Immature natural killer cell (primary cell): ENCODE measurements at places on chromosomes 3 and 15. TPM values are rescaled to one million over a fixed set of nuclear protein-coding genes. Genes with fewer than 3 reads are reported as not detected.

GRCh38 chr15:71565631-71566160 lies 244.7 kb upstream of the NR2E3 start:
- DNase-seq, result no peak

DNA sequence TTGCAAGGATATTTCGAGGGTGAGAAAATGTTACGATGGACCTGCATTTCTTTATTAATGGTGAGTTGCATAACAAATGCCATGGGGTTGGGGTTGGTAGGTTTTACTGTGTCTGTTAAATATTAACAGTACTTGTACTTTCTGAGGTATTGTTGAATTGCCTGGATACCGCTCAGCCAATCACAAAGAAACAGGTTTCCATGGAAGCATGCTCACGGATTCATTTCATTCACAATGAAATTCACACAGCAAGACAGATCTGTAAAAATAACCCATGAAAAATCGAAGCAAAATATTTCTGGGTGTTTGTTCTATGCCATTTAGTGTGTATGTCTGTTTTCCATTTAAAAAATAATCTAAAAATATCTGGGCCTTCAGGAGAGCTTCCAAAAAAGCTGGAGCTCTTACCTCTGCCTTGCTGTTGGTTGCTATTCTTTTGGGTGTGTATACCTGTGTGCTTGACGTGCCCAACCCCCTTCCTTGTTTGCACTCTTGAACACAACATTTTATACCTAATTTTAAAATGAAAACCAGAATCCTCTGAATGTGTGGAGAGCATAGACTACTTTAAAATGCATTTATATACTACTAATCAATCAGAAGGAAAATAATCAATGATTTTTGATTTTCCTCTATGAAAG lies 479.8 kb upstream of the TBL1XR1 start:
- no peak for DNase-seq

DNA sequence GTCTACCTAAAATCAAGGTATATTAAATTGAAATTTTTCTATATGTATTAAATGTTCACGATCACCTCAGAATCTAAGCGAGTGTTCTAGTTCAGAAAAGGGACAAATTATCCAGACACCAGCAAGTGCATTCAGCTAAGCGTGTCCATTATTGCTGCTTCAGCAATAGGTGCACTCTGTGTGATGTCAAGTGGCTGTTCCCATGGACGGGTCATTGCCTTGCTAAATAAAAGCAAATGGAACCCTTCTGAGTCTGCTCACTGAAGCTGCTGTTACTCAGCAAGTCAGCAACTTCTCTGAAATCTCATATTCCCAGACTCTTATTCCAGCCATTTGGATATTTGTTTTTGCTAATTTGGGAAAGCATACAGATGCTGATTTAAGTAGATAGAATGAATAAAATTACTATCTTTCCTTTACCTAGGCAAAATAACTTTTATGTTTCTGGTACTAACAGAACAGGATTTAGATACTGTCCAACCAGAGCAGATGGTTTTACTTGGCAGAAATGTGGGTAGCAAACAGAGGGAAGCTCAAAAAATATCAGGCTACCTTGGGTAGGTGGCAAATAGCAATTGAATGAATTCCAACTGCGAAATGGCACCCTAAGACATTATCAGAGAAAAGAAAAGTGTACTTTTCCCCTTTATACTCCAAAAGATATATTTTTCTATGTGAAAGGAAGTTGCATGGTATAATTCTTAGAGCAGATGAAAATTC lies 407.0 kb downstream of the GAP43 start:
- DNase-seq, result no peak

DNA sequence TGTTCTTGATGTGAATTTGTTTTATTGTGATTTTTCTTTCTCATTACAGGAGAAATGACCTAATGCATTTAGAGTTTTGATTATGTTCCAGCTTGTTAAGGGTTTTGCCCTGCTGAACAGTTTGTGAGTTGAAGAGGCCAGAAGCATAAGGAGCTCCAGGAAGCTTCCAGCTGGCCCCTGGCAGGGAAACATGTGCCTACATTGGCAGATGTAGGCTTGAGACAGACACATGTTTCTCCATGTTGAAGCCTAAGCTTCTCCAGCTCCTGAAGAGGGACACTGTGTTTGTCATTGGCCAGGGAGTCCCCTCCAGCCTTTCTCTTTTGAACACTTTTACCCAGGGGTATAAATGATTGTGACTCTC lies 88.4 kb downstream of the ASB7 start:
- DNase-seq, result no peak

DNA sequence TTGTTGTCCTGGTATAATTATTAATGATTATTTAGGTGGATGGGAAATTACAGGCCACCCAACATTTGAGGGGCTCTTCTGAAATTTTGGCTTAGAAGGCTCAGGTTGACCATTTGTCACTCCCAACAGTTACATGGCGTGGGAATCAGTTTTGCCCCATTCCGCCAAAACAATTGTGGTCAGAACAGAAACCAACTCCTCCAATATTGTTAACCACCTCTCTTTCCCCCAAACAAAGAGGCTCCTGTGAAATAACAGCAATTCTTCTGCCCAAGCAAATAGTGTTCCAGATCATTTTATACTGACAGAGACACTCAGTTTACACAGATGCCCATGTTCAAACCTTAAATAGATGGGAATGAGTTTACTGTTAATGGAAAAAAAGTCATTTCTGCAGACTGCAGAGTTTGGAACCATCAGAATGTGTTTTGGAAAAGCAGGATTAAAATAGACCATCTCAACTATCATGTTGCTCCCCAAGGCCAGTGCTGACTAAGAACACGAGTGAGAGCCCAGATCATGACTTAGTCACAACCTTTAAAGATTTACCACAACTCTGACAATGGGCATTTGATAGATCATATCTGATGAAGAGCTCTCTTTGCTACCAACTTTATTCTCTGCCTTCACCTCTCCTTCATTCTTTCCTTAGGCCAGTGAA lies 102.1 kb downstream of the DUT start:
- DNase-seq, result no peak

DNA sequence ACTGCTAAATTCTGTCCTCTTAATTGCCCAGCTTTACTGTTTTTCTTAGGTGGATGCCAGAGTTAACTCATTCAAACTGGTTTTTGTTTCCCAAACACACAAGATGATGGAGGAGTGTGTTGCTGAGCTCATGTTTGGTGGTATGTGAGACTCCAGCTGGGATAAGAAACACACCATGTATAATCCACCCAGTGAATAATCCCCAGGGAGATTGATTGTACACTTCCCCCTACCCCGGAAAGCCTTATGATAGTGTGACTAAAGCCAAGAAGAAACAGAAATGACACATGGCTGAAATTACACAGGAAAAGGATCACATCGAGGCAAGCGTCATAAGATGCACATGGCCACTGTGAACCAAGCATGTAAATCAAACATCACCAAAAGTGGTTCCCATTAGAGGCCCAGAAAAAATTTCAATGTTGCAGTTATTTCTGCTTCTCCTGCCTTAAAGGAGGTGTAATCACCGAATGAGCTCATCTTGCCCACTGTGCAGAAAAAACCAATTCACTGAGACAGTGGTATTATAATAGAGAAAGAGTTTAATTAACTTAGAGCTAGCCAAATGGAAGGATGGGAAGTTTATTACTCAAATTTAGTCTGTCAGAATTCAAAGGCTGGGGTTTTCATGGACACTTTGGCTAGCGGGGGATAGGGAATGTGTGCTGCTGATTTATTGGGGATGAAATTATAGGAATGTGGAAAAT lies 56.7 kb upstream of the MAGI1 start:
- no peak for DNase-seq

- DNase-seq, result no peak
Observed at GRCh38 chr3:8854656-8855055, 85.2 kb upstream of the OXTR start.

DNA sequence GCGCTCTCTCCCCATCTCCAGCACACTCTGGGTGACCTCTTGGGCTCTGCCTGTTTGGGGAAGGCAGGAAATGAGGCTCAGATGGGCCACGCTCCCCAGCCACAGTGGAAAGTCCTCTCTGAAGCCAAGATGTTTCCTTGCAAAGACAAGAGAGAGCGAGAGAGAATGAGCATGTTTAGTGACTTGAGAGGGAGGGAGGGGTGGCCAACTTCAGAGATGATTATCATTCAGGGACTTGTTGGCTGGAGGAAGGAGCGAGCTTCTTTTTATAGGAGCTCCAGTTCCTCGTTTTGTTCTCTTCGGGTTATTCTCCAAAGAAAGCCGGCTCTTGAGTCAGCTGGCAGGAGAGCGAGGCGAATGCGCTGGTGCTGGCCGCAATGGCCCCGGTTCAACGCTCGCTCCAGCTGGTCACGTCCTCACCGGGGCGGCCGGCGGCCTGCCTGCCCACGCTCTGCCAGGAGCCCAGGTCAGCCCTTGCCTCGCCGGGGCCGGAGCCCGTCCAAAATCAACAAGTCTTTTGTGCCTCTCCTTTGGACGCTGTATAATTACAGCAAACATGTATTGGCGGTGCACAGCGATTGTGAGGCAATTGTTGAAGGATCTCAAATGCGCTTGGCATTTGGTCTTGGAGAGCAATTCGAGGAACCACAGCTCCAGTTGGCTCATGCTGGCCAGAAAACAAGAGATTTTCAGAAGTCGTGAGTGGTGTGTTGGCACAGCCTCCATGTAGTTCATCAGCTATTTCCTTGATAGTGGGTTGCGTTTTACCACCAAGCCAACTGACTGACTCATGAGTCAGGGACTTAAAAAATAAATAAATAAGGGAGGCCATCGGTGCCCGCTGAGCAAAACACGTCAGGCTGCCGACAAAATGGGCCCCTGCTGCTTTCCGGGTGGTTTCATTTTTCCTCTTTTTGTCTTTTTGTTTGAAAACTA lies 288.6 kb downstream of the UACA start:
- peak; percentile 75 for DNase-seq

DNA sequence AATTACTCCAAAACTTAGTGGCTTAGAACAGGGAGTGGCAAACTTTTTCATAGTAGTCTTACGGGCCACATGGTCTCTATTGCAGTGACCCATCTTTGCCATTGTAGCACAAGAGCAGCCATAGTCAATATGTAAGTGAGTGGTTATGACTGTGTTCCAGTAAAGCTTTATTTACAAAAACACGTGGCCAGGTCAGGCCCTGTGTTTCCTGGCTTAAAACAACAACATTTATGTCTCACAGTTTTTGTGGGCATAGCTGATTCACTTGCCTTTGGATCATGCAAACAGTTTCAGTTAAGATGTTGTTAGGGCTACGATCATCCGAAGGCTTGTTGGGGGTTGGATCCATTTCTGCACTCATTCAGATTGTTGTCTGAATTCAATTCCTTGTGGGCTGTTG lies 103.8 kb downstream of the CHCHD6 start:
- no peak for DNase-seq

DNA sequence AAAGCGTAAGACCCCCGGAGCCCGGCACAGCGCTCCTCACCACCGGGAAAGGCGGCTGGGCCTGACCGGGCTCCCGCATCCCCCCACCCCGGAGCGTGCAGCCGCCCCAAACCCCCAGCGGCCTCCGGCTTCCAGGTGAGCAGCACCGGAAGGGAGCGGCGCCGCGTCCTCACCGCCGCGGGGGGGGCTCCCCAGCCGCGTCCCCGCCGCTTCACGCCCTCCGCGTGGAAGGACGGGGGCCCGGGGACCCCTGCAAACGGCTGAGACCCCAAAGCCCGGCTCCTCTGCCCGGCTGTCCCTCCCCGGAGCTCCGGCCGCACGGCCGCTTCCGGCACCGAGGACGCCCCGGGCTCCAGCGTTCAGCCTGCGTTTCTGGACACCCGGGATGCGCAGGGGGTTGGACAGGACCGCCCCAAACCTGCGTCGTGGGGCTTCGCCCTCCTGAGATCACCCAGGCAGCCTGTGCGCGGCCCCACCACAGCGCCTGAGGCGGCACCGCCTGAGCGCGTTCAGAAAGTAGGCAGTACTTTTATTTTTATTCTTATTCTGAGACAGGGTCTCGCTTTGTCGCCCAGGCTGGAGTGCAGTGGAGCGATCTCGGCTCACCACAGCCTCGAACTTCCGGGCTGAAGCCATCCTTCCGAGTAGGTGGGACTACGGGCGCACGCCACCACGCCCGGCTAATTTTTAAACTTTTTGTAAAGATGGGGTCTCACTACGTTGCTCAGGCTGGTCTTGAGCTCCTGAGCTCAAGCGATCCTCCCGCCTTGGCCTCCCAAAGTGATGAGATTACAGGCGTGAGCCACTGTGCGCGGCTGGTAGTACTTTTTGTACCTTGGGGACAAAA lies 51.6 kb upstream of the BLM start:
- peak; percentile 39 for DNase-seq

DNA sequence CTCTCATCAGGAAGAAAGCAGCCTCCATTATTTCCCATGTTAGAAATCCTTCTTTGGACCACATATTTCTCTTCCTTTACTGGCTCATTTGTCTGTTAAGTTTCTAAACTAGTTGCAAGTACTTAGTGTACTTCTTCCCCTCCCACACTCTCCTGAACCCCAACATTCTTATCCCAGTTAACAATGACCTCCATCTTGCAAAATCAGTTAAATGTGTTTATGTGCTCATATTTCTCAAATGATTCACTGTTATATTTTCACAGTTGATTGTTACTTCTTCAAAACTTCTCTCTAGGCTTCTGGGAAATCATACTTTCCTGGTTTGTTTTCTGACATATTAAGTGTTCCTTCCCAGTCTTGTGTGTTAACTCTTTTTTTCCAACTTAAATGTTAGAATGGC lies 856.9 kb downstream of the EPHA3 start:
- no peak for DNase-seq

DNA sequence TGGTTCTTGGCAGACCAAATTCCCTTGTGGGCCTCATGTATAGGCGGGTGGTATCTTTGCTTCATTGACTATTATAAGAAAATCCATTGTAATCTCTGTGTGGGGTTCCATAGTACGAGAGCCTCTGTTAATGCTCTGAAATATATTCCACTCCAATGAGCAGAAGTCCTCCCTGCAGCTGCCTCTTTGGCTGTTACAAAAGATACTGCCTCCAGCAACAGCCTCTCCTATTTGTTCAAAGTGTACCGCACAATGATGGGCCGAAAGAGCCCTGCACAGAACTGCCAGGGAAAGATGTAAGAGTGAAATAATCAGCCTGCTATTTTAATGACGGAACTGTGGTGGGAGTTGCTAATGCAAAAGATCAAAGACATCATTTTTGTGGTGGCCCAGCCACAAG lies 48.9 kb downstream of the GRK7 start:
- no peak for DNase-seq

GRCh38 chr15:87597346-87598052 lies 659.0 kb downstream of the NTRK3 start:
- DNase-seq, result peak; percentile 5

GRCh38 chr15:70271422-70272088 lies 173.8 kb upstream of the TLE3 start:
- no peak for DNase-seq

GRCh38 chr3:89104499-89104898 lies 2.9 kb upstream of the EPHA3 start:
- no peak for DNase-seq

- DNase-seq, result no peak
Observed at GRCh38 chr3:27571345-27571744, 87.2 kb upstream of the SLC4A7 start.

GRCh38 chr15:25886498-25887140 lies 23.5 kb upstream of the ATP10A start:
- DNase-seq, result no peak

C15orf40 gene
- 56.5 TPM for polyA plus RNA-seq

DPPA2 gene
- not detected for polyA plus RNA-seq

FRMD5 gene
- polyA plus RNA-seq, result 0.08 TPM

TMEM212 gene
- polyA plus RNA-seq, result not detected

GNB5 gene
- 19.0 TPM for polyA plus RNA-seq

STRIT1 gene
- not detected for polyA plus RNA-seq

SERINC4 gene
- 1.3 TPM for polyA plus RNA-seq

MNS1 gene
- not detected for polyA plus RNA-seq
